Purkinje cell (primary cell): ENCODE measurements at places on chromosomes 5 and 9. TPM values are rescaled to one million over a fixed set of nuclear protein-coding genes. Genes with fewer than 3 reads are reported as not detected.

CATSPER3 gene
- not detected in 2 replicates for polyA plus RNA-seq

IL3 gene
- not detected in 2 replicates for polyA plus RNA-seq

GFM2 gene
- 28.6 and 36.9 TPM in 2 replicates for polyA plus RNA-seq

HCN1 gene
- polyA plus RNA-seq, result 96.5 and 103 TPM in 2 replicates

INSYN2B gene
- 2.0 and 2.6 TPM in 2 replicates for polyA plus RNA-seq
